Osteocyte (in vitro differentiated cells): ENCODE measurements at places on chromosomes 6 and 20. TPM values are rescaled to one million over a fixed set of nuclear protein-coding genes. Genes with fewer than 3 reads are reported as not detected.

DNA sequence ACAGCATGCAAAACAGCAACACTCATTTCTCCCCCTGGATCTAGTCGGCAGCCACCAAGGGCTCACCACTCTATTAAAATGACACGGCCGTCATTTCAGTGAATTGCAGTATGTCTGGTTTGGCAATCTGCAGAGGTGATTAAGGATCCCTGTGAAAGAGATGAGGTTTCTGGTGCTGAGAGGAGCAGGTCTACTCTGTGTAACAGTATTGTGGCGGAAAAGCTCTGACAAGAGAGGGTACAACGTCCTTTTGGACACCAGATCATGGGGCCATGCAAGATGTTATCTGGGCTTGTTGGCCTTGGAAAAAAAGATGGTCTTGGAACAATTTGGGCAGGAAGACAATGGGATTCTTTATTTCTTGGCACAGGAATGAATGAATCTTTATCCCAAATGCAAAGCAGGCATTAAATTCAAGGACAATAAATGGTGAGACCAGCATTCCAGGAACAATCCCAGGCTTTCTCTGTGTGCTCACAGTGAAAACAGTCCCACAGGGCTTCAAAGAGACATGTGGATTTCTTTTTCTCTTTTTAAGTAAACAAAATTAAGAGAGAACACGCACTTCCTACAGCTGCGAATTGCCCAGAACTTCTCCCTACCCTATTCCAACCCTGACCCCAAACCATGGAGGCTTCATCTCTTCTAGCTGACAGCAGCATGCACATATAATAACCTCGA is 33.7 kb upstream of the ADGRF1 start:
- peaks cover 8% of the 10 kb centered on the region for H3K4me1 ChIP-seq
- no peak overlapping the region for H3K27ac ChIP-seq
- H3K4me3 ChIP-seq = no peak overlapping the region
- no peak for DNase-seq
- H3K27me3 ChIP-seq = peaks cover 18% of the 10 kb centered on the region

DNA sequence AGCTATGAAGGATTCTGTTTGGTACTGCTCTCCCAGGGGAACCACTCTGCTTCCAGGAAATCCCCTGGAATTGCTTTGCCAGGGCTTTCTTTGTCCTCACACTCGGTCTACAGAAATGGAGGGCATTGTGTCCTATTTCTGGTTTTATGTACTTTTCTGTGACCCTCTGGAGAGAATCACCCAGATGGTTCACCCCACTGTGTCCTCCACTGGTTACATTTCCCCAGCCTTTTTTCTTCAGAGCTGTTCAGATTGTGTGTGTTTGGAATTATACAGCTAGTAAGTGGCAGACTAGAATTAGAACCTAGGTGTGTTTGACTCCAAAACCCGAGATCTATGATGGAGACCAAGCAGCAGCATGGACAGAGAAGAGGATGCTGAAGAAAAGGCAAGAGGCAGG is 80.8 kb downstream of the CD164 start:
- H3K4me3 ChIP-seq = no peak overlapping the region
- no peak overlapping the region for H3K27ac ChIP-seq
- H3K4me1 ChIP-seq = peaks cover 4% of the 10 kb centered on the region

- H3K27me3 ChIP-seq = no peaks in the 10 kb centered on the region
- H3K4me1 ChIP-seq = peaks cover 11% of the 10 kb centered on the region
- H3K27ac ChIP-seq = no peak overlapping the region
These were observed 604.7 kb downstream of the RFPL4B start for GRCh38 chr6:112951829-112952228.

- no peak overlapping the region for H3K27ac ChIP-seq
- no peaks in the 10 kb centered on the region for H3K27me3 ChIP-seq
- H3K4me3 ChIP-seq = no peak overlapping the region
- peaks cover 8% of the 10 kb centered on the region for H3K36me3 ChIP-seq
These were observed 42.0 kb downstream of the MAPK14 start for GRCh38 chr6:36069573-36069972.

- H3K36me3 ChIP-seq = no peaks in the 10 kb centered on the region
- no peak for DNase-seq
- H3K27ac ChIP-seq = no peak overlapping the region
- peaks cover 7% of the 10 kb centered on the region for H3K4me1 ChIP-seq
- H3K27me3 ChIP-seq = no peaks in the 10 kb centered on the region
- H3K4me3 ChIP-seq = no peak overlapping the region
These were observed 38.9 kb downstream of the SMAP1 start for GRCh38 chr6:70706491-70707123.

DNA sequence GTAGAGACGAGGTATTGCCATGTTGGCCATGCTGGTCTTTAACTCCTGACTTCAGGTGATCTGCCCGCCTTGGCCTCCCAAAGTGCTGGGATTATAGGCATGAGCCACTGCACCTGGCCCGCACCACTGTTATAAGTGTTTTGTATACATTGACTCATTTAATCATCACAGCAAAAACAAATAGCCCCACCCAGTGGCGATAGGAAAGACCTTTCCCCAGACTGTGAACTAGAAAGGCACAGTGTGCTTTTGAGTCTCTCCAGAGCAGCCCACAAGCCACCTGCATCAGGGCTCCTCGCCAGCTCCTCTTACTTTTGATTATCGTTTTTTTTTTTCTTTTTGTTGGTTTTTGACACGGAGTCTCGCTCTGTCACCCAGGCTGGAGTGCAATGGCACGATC is 27.9 kb upstream of the ZFP64 start:
- H3K27me3 ChIP-seq = peaks cover 4% of the 10 kb centered on the region
- H3K36me3 ChIP-seq = peaks cover 1% of the 10 kb centered on the region
- H3K4me1 ChIP-seq = no peaks in the 10 kb centered on the region
- no peak for DNase-seq

- no peak overlapping the region for H3K27ac ChIP-seq
- no peak overlapping the region for H3K4me3 ChIP-seq
- peaks cover 9% of the 10 kb centered on the region for H3K27me3 ChIP-seq
- H3K36me3 ChIP-seq = no peaks in the 10 kb centered on the region
- DNase-seq = no peak
- no peaks in the 10 kb centered on the region for H3K4me1 ChIP-seq
These were observed 203.9 kb downstream of the PHF3 start for GRCh38 chr6:63839485-63839884.

DNA sequence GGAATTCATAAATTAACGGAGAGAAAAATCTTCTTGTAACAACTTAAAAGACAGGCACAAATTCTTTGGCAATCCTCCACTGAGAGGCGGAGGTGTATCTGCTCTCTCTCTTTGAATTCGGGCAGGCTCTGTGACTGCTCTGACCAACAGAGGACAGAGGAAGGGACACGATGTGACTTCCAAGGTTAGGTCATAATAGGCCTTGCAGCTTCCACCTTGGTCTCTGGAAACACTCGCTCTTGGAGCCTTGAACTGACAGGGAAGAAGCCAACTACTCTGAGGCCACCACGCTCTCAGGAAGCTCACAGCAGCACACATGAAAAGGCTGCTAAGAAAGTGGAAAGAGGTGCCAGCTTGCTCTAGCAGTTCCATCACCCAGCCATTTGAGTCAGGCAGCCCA is 14.9 kb downstream of the TOMM34 start:
- no peak overlapping the region for H3K4me3 ChIP-seq
- H3K27ac ChIP-seq = no peak overlapping the region
- no peaks in the 10 kb centered on the region for H3K4me1 ChIP-seq
- peaks cover 43% of the 10 kb centered on the region for H3K36me3 ChIP-seq
- H3K27me3 ChIP-seq = no peaks in the 10 kb centered on the region
- DNase-seq = no peak

DNA sequence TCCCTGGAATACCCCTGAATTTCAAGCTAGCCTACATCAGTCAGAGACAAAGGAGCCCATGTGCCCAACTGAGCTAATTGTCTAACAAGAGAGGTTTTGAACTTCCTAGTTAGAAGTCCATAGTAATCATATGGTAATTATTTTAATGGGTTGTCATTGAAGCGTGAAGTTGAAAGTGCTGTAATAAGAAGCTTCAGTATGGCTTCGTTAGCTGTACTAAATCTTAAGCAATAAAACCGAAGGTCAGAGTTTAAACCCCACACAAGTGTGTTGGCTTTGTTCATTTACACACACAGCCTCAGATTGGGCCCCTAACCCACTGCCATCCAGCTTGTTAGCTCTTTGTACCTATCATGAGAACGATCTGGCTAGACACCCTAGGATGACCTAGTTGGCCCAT is 195.6 kb upstream of the RIN2 start:
- DNase-seq = no peak
- no peaks in the 10 kb centered on the region for H3K4me1 ChIP-seq
- no peaks in the 10 kb centered on the region for H3K36me3 ChIP-seq

- DNase-seq = peak; percentile 84
- peak overlapping the region; percentile 76 for H3K4me3 ChIP-seq
- H3K27ac ChIP-seq = no peak overlapping the region
- H3K27me3 ChIP-seq = no peaks in the 10 kb centered on the region
These were observed 661 bp upstream of the HEBP2 start for GRCh38 chr6:138403324-138403800.

GRCh38 chr20:32626859-32627636 is 41.9 kb upstream of the NOL4L start:
- H3K27me3 ChIP-seq = no peaks in the 10 kb centered on the region
- no peaks in the 10 kb centered on the region for H3K36me3 ChIP-seq
- peak overlapping the region; percentile 77 for H3K27ac ChIP-seq

- no peak overlapping the region for H3K4me3 ChIP-seq
- H3K27ac ChIP-seq = no peak overlapping the region
- DNase-seq = no peak
- peaks cover 12% of the 10 kb centered on the region for H3K27me3 ChIP-seq
These were observed 4.3 kb downstream of the GFRA4 start for GRCh38 chr20:3658716-3659491.

GRCh38 chr6:20117474-20117873 is 94.8 kb downstream of the MBOAT1 start:
- peaks cover 24% of the 10 kb centered on the region for H3K4me1 ChIP-seq
- no peak overlapping the region for H3K27ac ChIP-seq
- DNase-seq = no peak
- peaks cover 14% of the 10 kb centered on the region for H3K36me3 ChIP-seq

DNA sequence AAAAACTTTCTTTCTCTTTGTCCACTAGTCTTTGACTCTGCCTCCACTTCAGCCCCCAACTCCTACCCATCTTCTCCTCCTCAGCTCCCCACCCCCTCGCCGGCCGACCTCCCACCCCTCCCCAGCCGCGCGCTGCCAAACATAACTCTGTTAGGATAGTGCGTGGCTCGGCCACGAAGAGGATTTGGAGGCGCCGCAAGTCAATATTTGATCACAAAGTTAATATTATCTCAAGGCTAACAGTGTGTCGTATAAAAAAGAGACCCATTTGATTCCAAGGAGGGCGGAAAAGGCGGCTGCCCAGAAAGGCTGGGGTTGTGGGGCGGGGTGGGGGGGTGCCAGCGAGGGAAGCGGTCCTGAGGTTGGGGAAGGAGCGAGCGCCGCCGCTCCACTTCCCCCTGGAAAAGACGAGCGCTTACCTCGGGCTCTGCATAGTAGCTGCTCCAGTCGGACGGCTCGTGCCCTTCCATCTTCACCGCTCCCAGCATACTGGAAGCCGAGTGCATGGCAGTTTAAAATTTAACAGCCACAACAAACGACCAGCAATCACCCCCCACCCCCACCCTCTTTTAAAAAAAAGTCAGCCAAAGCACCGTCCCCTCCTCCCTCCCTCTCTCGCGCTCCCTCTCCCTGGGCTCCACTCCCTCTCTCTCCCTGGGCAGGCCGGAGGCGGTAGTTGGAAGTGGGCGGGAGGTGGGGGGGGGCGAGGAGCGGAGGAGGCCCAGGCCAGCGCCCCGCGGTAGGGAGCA is 425 bp downstream of the FOXA2 start:
- peaks cover 15% of the 10 kb centered on the region for H3K4me1 ChIP-seq
- H3K4me3 ChIP-seq = peak overlapping the region; percentile 29
- no peak overlapping the region for H3K27ac ChIP-seq
- no peak for DNase-seq

DNA sequence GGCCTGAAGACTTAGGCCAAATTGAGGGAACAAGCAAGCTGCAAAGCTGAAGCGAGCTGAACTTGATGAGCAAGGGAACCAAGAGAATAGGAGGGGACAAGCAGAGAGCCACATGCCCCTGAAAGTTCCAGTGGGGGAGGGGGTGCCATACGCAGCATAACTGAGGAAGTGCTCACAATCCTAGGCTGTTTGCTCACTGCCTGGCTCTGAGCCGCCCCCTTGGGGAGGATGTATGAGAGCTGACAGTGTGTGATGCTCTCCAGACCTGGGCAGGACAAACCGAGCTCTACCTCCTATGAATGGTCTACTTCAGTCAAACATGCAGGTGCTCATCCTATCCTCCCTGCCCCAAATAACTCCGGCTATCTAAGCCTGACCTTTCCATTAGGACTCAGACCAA is 52.1 kb downstream of the FAXC start:
- no peaks in the 10 kb centered on the region for H3K4me1 ChIP-seq
- H3K36me3 ChIP-seq = no peaks in the 10 kb centered on the region
- DNase-seq = no peak
- H3K27ac ChIP-seq = no peak overlapping the region
- no peaks in the 10 kb centered on the region for H3K27me3 ChIP-seq

DNA sequence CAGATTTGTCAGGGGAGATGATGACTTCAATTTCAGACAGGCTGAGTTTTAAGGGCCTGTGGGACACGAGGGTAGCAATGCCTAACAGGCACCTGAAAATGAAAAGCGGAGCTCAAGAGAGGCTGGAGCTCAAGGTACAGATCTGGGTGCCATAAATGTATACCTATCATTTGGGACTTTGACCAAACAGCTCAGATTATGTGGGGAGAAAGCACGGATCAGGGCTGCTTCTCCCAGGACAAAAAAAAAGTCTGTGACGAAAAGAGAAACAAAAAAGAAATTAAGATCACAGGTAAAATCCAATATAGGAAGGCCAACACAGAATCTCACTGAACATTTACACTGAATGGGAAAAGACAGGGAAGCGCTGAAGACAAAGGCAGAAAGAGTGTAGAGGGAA is 1.9 kb downstream of the PRELID3B start:
- no peak for DNase-seq
- H3K36me3 ChIP-seq = peaks cover 23% of the 10 kb centered on the region
- H3K4me1 ChIP-seq = peaks cover 31% of the 10 kb centered on the region
- H3K27ac ChIP-seq = peak overlapping the region; percentile 0
- peak overlapping the region; percentile 86 for H3K4me3 ChIP-seq
- H3K27me3 ChIP-seq = no peaks in the 10 kb centered on the region

GRCh38 chr20:24764794-24765202 is 184.3 kb upstream of the CST7 start:
- DNase-seq = peak; percentile 59
- H3K27me3 ChIP-seq = peaks cover 2% of the 10 kb centered on the region
- no peaks in the 10 kb centered on the region for H3K36me3 ChIP-seq
- H3K27ac ChIP-seq = no peak overlapping the region
- H3K4me1 ChIP-seq = no peaks in the 10 kb centered on the region

GRCh38 chr6:43076464-43077332 is 584 bp downstream of the PTK7 start:
- H3K4me1 ChIP-seq = peaks cover 35% of the 10 kb centered on the region
- peak overlapping the region; percentile 76 for H3K27ac ChIP-seq
- H3K4me3 ChIP-seq = peak overlapping the region; percentile 86

- H3K36me3 ChIP-seq = no peaks in the 10 kb centered on the region
- no peak overlapping the region for H3K4me3 ChIP-seq
- DNase-seq = no peak
- no peak overlapping the region for H3K27ac ChIP-seq
- no peaks in the 10 kb centered on the region for H3K4me1 ChIP-seq
These were observed 244.2 kb downstream of the EPM2A start for GRCh38 chr6:145491126-145491525.

The GSTA3 gene
- not detected in 2 replicates for total RNA-seq

The GPR6 gene
- not detected in 2 replicates for total RNA-seq

The CCM2L gene
- total RNA-seq = not detected in 2 replicates

The TOP1 gene
- 50.2 and 51.1 TPM in 2 replicates for total RNA-seq

The MATN4 gene
- total RNA-seq = not detected in 2 replicates

The RIPPLY2 gene
- total RNA-seq = not detected in 2 replicates

The PERP gene
- 26.0 and 26.6 TPM in 2 replicates for total RNA-seq

The PTGIS gene
- 67.6 and 72.1 TPM in 2 replicates for total RNA-seq

The FGD2 gene
- not detected in 2 replicates for total RNA-seq

The NKX2-4 gene
- total RNA-seq = not detected in 2 replicates
